HepG2 (cell line): ENCODE measurements at places on chromosomes 1 and 21. TPM values are rescaled to one million over a fixed set of nuclear protein-coding genes. Genes with fewer than 3 reads are reported as not detected.

DNA sequence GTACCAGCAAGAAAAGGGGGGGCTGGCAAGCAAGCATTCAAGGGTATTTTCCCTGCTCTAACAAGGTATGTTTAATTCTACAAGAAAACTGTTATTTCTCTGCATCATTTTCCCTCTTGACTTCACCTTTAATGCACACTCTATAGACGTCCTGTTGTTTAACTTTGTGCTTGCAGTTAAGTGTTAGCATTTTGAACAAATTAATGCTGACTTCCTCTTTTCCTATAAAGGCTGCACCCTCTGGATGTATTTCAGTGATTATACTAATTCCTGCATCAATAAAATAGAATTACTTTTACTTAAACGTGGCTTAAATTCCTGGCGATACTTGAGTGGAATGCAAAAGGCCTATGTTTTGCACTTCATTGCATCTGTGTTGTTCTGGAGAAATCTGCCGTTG is 183.3 kb downstream of the KCNJ6 start:
- H3K36me3 ChIP-seq, result no peaks in the 10 kb centered on the region
- H3K4me1 ChIP-seq, result no peaks in the 10 kb centered on the region
- DNase-seq, result no peak
- peaks cover 6% of the 10 kb centered on the region; the same call in 1 of the 3 replicates for H3K27me3 ChIP-seq
- no peak overlapping the region for H3K4me3 ChIP-seq
- H3K27ac ChIP-seq, result no peak overlapping the region

Gene TRIM45
- total RNA-seq, result 1.5 and 1.9 TPM in 2 replicates

DNA sequence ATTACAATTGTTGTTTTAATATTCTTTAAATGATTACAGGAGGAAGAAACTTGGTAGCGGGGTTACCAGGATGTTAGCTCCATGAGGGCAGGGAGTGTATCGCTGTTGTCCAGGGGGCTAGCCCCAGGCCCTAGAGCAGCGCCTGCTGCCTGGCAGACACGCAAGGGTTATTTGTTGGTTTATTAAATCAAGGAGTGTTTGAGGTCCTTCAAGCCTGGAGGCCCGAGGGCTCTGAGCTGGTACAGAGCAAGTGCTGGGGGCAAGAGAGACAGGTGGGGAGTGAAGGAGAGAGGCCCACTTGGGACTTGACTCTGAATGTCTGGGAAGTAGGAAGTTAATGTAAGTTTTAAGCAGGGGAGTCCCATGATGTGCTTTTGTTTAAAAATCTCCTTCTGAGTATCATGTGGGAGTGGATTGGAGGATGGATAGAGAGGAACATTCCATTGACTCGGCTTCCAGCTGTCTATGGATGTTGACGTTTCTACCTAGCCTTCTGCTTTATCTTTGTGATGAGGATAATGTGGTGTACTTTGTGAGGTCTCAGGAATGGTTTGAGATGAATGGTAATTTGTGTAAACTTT is 8.7 kb downstream of the ITSN1 start:
- H3K36me3 ChIP-seq, result no peaks in the 10 kb centered on the region
- H3K27ac ChIP-seq, result no peak overlapping the region

- peaks cover 25% of the 10 kb centered on the region for H3K4me1 ChIP-seq
- H3K27ac ChIP-seq, result no peak overlapping the region
- H3K27me3 ChIP-seq, result no peaks in the 10 kb centered on the region
- no peak overlapping the region for H3K4me3 ChIP-seq
- DNase-seq, result no peak
- no peaks in the 10 kb centered on the region for H3K36me3 ChIP-seq
These were observed 92.7 kb downstream of the LEPR start for GRCh38 chr1:65512967-65513780.

DNA sequence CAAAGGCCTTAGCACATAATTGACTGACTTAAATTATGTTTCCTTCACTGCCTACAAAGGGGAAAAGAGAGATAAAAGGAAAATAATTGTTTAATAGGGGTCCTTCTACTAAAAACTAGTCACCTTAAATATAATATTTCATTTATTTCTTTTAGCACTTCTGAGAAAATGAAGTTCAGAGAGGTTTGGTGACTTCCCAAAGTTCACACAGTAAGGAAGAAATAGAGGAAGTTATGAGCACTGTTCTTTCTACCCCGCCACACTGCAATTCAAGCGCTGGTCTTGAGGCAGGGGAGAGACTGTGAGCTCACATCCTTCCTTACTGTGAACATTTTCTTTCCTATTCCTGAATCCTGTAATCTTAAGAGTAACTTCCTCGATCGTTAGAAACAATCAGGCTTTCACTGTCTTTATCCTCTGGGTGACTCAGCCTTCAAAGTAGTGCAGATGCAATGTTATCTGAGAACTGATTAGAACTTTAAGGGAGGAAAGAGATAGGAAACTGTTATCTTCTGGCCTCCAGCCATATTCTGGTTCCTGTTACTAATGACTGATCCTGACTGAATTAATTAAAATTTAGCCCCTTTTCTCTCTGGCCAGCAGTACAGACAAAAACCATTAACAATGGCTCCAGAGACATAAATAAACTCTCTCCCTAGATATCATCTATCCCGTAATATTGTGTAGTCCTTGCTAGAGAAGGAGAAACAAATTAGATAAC is 6.8 kb downstream of the RGS5 start:
- no peak overlapping the region for H3K27ac ChIP-seq
- no peak for DNase-seq
- no peaks in the 10 kb centered on the region for H3K4me1 ChIP-seq
- H3K36me3 ChIP-seq, result no peaks in the 10 kb centered on the region

DNA sequence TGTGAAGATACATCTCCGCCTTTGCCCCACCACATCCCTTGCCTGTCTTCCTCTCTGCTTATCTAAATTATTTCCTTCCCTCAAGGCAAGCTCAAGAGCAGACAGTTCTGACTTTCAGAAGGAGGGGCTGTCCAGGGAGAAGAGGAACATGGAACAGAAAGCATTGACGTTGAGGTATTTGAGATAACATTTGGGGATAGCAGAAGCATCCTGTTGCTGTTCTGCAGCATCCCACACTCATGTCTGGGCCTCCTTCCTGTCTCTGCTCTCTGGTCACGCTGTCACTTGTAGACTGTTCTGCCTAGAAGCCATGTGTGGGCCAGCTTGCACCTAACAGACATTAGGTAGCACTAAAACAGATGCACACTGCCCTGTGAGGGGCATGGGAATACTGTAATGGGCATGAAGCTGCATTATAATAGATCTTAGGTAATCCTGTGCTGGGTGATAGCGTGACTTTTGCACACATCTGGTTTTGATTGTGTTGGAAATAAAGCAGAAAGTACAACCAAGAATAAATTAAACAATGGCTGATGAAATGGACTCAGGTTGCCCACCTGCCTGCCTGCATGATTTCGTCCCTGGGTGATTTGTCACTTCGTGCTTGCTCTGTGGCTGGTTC is 660 bp upstream of the RD3 start:
- H3K27ac ChIP-seq, result no peak overlapping the region
- H3K4me3 ChIP-seq, result no peak overlapping the region
- DNase-seq, result no peak
- H3K27me3 ChIP-seq, result peaks cover 6% of the 10 kb centered on the region
- H3K4me1 ChIP-seq, result no peaks in the 10 kb centered on the region
- H3K36me3 ChIP-seq, result no peaks in the 10 kb centered on the region

GRCh38 chr21:31521515-31521914 is 138.0 kb upstream of the SOD1 start:
- no peaks in the 10 kb centered on the region for H3K36me3 ChIP-seq
- no peaks in the 10 kb centered on the region; the same call in none of the 2 replicates for H3K27me3 ChIP-seq
- no peaks in the 10 kb centered on the region for H3K4me1 ChIP-seq
- H3K27ac ChIP-seq, result no peak overlapping the region
- no peak overlapping the region for H3K4me3 ChIP-seq

GRCh38 chr21:27578741-27579265 is 611.9 kb upstream of the ADAMTS5 start:
- H3K4me3 ChIP-seq, result no peak overlapping the region
- H3K36me3 ChIP-seq, result no peaks in the 10 kb centered on the region
- no peak overlapping the region for H3K27ac ChIP-seq
- DNase-seq, result no peak
- no peaks in the 10 kb centered on the region for H3K4me1 ChIP-seq
- H3K27me3 ChIP-seq, result no peaks in the 10 kb centered on the region

DNA sequence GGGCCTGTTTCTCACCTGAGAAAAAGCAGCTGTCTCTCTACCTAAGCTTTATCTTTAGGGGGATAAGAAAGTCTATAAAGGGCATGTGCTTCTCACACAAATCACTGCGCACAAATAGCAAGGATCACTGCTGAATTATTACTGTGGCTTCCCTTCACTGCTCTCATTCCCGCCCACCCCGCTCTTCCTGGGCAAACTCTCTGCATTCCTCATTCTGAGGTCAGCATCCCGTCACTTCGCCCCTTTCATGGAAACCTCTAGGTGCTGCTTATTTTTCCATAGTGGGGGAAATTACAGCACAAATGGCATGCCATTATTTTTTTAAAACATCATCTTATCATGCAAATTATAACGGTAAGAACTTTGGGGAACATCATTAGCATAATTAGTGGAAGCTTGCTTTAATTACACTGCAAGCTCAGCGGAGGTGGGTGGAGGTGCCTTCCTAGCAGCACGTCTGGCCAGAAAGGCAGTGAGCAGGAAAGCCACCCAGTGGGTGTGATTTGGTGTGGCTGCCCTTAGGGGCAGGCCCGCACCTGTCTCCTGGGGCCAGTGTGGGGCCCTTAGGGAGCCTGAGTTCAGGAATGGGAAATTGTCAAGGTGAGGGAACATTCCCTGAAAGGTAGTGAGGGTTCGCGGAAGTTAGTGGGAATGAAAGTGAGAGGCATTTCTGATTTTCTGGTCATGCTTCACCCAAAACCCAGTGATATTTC is 105.9 kb downstream of the LAMC2 start:
- H3K4me1 ChIP-seq, result no peaks in the 10 kb centered on the region
- H3K36me3 ChIP-seq, result no peaks in the 10 kb centered on the region
- H3K27ac ChIP-seq, result no peak overlapping the region
- peaks cover 1% of the 10 kb centered on the region for H3K27me3 ChIP-seq

GRCh38 chr1:26692211-26692792 is 3.5 kb upstream of the ARID1A start:
- no peaks in the 10 kb centered on the region for H3K27me3 ChIP-seq
- peak overlapping the region; percentile 98 for H3K27ac ChIP-seq
- peaks cover 45% of the 10 kb centered on the region for H3K4me1 ChIP-seq

DNA sequence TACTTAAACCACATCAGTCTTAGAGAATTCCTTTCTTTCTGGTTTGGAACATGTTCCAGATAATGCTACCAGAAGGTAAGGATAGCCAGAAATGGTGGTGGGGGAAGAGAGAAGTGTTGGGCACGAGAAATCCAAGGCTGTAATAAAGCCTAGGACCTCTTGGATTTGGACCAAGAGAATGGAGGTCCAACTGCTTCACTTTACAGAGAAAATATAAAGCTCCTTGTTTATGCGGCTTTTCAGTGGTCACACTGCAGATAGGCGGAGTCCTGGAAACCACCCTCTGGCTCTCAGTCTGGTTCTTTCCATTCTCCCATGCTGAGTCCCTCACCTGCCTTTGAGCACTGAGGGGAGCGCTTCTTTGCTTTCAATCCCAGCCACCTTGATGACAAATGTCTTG is 87.8 kb downstream of the ADCY10 start:
- peaks cover 24% of the 10 kb centered on the region for H3K4me1 ChIP-seq
- H3K27me3 ChIP-seq, result no peaks in the 10 kb centered on the region; the same call in 1 of the 2 replicates
- DNase-seq, result no peak
- no peak overlapping the region for H3K4me3 ChIP-seq

Gene TMEM51
- 6.3 and 12.2 TPM in 2 replicates for total RNA-seq

Gene ADAM15
- total RNA-seq, result 12.3 and 25.6 TPM in 2 replicates

GRCh38 chr1:164748253-164748899 is 189.4 kb downstream of the PBX1 start:
- no peak overlapping the region for H3K4me3 ChIP-seq
- peak; percentile 10 for DNase-seq
- H3K36me3 ChIP-seq, result no peaks in the 10 kb centered on the region

DNA sequence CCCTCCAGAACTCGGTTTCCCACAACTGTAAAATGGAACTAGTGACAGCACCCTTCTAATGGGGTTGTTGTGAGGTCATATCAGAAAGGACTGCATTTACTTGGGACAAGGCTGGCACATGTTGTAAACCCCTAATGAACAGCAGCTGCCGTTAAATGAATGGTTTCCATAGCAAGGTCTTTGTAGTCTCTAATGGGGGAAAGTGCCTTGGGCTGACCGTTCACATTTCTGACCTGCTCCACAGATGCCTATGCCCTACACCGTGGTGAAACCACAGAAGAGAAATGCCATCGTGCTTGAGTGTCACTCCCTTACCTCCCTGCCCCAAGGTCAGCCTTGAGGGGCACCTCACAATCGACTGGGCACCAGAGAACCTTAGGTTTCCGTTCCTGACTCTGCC is 143.1 kb downstream of the ZSCAN20 start:
- no peaks in the 10 kb centered on the region for H3K36me3 ChIP-seq
- no peak overlapping the region for H3K27ac ChIP-seq
- no peak overlapping the region for H3K4me3 ChIP-seq
- H3K4me1 ChIP-seq, result no peaks in the 10 kb centered on the region
- peaks cover 33% of the 10 kb centered on the region; the same call in 2 of the 3 replicates for H3K27me3 ChIP-seq

DNA sequence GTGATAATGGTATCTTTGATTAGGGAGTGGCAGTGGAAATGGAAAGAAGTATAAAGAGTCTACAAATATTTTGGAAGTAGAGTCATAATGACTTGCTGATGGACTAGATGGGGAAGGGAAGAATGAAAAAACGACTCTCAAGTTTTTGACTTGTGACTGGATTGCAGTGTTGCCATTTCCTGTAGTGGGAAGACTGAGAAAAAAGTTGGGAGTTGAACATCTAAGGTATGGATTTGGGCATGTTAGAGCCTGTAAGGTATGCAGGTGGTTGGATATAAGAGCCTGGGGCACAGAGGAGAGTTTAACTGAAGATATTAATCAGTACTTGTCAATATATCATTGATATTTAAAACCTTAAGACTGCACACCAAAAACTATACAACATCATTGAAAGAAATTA is 19.4 kb downstream of the DNM3 start:
- H3K4me1 ChIP-seq, result no peaks in the 10 kb centered on the region
- no peak overlapping the region for H3K27ac ChIP-seq
- H3K36me3 ChIP-seq, result no peaks in the 10 kb centered on the region
- no peak overlapping the region for H3K4me3 ChIP-seq
- no peak for DNase-seq

DNA sequence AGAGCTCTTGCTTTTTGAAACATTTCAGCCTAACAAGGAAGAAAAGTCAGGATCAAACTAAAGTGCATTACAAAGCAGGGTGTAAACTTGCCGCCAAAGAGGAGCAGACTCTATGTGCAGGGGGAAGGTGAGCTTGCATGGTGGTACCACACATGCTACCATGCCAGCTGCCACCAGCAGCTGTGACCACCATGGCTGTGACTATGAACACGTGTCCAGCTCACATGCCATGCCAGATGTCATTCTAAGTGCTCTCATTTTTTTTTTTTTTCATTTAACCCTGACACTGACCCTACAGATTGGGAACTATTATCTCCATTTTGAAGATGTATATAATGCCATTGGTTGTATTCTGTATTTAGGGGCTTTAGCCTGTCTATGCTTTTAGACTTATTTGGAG is 79.0 kb downstream of the PCP4 start:
- H3K4me1 ChIP-seq, result no peaks in the 10 kb centered on the region
- no peaks in the 10 kb centered on the region for H3K27me3 ChIP-seq
- no peak for DNase-seq

Gene SPATA6
- total RNA-seq, result 1.8 and 3.3 TPM in 2 replicates

DNA sequence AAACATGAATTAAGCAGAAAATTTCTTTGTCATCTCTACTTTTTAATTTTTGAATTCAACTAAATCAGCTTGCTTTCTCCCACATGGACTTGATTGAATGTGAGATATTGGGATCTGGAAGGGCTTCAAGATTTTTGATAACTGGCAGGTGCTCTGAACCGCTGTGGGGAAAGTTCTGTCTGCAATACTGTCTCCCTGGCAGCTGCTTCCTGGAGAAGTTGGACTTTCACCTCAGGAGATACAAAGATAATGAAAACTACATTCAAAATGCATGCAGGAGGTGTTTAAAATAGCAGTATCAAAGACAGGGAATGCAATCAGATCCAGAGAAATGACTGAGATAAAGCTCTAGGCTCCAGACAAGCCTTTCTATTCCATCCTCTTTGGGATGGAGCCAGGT is 338.3 kb downstream of the NEGR1 start:
- H3K27me3 ChIP-seq, result no peaks in the 10 kb centered on the region; the same call in 1 of the 2 replicates
- no peak overlapping the region for H3K27ac ChIP-seq
- H3K4me3 ChIP-seq, result no peak overlapping the region
- no peaks in the 10 kb centered on the region for H3K4me1 ChIP-seq
